ENCODE measurements at places on chromosomes 12 and 14.
A peak's percentile ranks its signal among the peaks of the same experiment; 100 is the strongest.

DNA sequence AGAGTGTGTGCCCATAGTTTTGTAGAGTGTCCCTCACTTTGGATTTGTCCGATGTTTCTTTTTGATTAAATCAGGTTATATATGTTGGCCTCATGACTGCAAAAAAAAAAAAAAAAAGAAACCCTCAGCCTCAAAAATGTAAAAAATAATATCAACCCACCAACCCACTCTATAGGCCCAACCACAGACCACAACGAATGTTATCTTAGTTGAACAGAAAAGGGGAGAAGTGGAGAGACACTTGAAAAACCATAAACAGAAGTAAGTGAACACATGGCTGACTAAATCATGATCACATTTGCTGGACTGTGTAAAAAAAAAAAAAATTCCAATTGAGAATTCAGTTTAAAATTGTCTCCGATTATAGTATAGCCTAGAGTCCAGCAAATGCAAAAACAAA is 45.5 kb upstream of the ST8SIA1 start:
- no peak for DNase-seq

- DNase-seq, result no peak
Measured at GRCh38 chr12:116636608-116637519, 77.7 kb downstream of the MAP1LC3B2 start.

GRCh38 chr12:43022838-43023237 is 433.3 kb upstream of the PRICKLE1 start:
- no peak for DNase-seq

DNA sequence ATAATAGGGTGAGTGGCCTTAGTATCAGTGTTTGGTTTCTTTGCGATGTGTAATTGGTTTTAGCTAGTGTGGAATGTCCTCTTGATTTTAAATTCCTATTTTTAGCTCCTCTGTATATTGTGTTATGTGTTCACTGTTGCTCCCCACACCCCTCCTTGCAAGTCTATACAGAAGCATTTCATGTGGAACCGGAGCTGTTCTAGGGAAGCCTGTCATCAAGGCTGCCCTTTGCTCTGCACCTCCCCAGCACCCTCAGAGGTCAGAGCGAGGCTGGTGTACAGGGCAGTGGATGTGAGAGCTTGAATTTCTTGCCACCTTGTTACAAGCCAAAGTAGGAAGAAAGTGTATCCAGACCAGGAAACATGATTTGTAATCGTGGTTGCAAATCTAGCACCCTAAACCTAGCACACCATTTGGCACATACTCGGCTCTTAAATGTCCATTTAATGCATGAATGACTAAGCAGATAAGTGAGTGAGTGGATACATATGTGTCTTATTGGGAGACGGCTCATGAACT is 376.8 kb downstream of the RGS6 start:
- no peak for DNase-seq

- peak; percentile 29 for DNase-seq
Measured at GRCh38 chr12:45729233-45730083, at the start of gene ARID2. Gene ARID2 (plus strand): TSS chr12:45729706. CDS start chr12:45729837, 131 bp downstream.

DNA sequence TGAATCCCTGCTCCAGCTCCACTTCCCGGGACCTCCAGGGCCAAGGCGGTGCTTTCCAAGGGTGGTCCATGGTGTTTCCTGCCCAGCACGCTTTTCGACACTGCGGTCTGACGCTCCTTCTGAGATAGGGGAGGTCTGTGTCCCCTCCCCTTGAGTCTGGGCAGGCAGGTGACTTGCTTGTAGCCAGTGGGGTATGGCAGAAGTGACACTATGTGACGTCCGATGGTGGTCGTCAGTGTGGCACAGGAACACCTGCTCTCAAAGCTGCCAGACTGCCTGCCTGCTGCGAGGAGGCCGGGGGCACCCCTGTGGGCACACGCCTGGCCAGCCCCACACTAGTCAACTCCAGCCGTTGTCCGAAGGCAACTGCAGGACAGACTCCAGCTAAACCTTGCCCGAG is 16.0 kb upstream of the TRAF3 start:
- DNase-seq, result no peak

- DNase-seq, result no peak
Measured at GRCh38 chr12:93592641-93593406, 20.3 kb downstream of the SOCS2 start.

DNA sequence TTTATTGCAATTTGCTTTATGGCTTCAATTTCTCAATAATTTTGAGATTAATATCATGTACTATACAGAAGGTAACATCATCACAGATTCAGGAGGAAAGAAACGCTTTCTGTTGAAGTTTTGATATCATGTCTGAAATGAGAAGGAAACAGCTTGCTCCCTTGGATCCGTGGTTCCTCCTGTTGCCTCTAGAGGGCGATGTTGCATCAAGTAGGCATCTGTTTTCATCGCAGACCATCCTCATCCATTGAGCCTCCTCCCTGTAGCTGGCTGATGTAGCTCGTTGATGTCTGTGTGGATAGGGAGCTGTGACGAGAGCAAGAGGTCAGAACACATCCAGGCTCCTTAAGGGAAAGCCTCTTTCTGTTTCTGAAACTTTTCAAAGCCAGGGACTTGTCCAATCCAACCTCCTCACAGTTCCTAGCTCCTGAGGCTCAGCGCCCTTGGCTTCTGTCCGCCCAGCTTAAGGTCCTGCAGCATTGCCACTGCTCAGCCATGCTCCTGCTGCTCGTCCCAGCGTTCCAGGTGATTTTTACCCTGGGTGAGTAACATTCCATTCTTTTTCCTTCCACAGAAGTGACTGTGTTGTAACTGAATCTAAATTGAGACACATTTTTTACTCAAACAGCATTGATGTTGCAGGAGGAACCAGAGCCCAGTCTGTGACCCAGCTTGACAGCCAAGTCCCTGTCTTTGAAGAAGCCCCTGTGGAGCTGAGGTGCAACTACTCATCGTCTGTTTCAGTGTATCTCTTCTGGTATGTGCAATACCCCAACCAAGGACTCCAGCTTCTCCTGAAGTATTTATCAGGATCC is 304.8 kb upstream of the OR4E1 start:
- no peak for DNase-seq

DNA sequence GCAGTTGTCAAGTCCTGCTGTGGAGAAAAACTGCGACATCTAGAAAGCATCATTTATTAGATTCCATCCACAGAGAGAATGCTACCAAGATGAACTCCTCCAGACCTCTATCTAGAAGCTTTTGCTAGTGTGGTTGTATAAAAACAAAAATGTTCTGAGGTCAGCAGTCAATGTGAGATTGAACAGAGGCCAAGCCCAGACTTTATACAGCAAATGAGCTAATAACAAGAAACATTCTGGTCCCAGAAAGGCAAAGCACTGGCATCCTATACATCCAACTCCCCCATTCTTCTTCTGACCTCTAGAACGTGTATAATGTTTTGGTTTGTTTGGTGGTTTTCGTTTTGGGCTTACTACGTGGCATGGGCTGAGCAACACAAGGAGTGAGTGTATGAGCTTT is 26.7 kb upstream of the RIN3 start:
- DNase-seq, result no peak

GRCh38 chr12:104136577-104136976 is 1.4 kb downstream of the NFYB start:
- no peak for DNase-seq

- DNase-seq, result no peak
Measured at GRCh38 chr12:127785540-127785939, 481.4 kb upstream of the TMEM132C start.

- no peak for DNase-seq
Measured at GRCh38 chr12:68602720-68603119, 8.0 kb upstream of the RAP1B start.

DNA sequence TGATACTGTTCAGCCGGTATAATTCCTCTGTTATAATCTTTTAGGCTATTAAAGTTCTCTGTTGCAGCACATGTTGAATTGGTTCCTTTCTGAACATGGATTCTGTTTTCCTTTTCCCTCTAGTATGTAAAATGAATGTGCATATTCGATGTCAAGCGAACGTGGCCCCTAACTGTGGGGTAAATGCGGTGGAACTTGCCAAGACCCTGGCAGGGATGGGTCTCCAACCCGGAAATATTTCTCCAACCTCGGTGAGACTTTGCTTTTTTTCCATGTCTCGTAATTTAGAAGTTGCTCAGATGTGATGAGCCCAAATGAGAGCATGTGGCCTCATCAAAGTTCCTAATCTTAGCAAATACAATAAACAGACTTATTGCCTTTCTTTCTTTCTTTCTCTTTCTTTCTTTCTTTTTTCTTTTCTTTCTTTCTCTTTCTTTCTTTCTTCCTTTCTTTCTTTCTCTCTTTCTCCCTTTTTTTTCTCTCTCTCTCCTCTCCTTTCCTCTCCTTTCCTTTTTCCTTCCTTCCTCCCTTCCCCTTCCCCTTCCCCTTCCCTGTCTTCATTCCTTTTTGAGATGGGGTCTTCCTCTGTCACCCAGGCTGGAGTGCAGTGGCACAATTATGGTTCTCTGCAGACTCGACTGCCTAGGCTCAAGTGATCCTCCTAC is 131.9 kb downstream of the PRKCH start:
- no peak for DNase-seq

GRCh38 chr12:51908876-51909592 is 1.7 kb downstream of the ACVRL1 start:
- no peak for DNase-seq

DNA sequence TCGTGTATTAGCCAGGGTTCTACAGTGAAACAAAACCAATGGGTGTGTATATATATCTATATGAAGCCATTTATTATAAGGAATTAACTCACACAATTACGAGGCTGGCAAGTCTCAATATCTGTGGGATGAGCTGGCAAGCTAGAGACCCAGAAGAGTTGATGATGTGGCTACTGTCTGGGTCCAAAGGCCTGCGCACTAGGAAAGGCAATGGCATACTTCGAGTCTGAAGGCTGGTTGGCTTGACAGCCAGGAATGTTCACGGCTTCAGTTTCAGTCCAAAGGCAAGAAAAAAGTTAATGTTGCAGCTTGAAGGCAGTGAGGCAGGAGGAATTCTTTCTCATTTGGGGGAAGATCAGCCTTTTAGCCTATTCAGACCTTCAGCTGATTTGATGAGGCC is 893.3 kb upstream of the LRFN5 start:
- DNase-seq, result no peak

DNA sequence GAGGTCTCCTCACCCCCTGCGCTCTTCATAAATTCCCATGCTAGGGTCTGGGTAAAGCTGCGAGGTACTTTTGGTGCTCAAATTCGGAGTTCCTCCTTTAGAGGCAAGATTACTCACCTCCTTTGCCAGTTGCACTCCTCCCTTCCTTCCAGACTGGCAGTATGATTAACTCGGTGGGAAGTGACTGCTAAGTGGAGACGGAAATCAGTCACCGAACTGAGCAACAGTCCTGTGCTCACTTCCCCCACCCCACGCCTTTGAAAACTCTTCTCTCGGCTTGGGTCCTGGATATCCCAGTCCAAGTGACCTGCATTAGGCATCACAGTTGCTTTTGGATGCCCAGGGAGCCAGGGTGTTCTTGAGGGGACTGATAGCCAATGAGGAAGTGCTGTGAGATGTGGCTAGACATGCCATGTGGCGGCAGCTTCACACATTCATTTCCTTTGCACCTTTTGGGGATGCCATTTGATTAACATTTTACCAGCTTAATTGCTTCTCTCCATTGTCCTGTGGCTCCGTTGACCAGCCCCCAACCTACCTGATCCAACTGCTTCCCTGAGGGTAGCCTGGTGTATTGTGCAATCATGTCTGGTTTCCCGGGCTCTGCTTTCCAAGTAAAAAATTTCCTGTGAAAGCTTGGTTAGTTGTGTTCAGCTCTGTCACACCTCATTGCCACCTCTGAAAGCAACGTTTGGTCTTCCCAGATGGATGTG is 840 bp downstream of the PNP start:
- no peak for DNase-seq

DNA sequence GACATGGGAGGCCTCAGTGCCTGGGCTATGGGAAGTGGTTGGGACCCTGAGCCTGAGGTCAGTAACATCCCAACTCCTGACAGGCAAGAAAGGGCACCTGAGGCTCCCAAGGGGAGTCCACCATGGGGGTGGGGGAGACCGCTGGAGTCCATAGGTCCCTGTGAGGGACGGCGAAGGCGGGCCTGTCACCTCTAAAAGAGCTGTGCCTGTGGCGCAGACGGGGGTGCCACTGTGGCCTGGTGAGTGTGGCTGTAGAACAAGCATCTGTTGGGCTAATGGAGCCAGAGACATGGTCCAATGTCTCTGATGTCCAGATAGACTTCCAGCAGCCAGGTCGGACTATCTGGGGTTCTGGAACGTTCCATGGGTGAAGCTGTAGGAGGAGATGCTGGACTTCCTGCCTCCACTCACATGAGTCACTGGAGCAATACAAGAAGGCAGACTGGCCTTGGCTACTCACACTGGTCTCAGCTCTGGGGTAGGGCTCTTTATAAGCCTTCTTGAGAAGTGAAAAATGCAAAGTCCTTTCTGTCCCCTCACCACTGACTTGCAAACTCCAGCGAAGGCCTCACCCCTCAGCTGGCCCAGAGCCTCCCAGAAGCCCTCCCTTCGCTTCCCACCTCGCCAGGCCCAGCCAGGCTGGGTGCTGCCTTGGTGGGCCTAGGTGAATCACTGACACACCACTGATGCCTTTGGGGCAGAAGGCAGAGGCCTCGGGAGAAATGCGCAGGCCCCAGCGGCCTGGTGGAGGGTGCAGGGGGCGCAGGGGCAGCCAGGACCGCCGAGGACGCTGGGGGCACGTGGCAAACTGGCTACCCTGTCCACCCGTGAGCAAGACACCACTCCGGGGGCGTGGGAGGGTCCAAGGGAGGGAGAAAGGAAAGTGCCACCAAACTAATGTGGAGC is 1.1 kb upstream of the TRAF3 start:
- no peak for DNase-seq

DNA sequence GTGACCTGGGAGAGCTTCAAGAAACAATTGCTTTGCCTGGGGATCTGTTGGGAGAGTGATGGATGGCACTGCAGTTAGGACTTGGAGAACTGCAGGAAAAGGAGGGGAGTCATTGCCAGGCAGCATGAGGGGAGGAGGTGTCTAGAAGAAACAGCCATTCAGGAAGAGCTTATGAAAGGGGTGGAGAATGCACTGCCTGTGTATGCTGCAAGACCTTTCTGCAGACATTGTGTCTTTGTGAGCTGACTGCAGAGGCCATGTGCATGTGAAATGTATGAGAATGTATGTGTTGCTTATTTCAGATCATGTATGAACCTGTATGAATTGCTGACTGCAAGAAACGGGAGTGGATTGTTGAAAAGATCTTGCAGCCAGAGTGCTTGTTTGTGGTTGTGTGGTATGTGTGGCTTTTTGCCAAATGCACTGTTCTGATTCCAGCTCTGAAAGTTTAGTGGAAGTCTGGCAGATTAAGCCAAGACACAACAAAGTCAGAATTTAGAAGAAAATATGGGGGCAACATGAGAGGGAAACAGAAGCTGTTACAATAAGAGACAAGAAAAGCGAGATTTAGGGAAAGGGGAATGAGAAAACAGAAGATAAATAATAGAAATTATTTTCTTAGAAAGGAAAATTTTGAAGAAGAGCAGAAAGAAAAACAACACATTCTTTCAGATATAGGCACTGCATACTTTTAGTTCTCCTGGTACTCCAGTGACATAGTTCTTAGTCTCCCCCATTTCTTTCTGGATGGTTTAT is 9.8 kb upstream of the RIMKLB start:
- DNase-seq, result peak; percentile 15

- DNase-seq, result no peak
Measured at GRCh38 chr12:125674554-125675338, 609.5 kb downstream of the AACS start.

- no peak for DNase-seq
Measured at GRCh38 chr12:25256005-25256404, 5.3 kb upstream of the KRAS start.
